ENCODE measurements at places on chromosomes 6 and 20.

GRCh38 chr6:4962905-4963304 is 40.9 kb downstream of the RPP40 start:
- DNase-seq = no peak

- no peak for DNase-seq
These were observed 153.0 kb downstream of the BCAS1 start for GRCh38 chr20:53917145-53918019.

DNA sequence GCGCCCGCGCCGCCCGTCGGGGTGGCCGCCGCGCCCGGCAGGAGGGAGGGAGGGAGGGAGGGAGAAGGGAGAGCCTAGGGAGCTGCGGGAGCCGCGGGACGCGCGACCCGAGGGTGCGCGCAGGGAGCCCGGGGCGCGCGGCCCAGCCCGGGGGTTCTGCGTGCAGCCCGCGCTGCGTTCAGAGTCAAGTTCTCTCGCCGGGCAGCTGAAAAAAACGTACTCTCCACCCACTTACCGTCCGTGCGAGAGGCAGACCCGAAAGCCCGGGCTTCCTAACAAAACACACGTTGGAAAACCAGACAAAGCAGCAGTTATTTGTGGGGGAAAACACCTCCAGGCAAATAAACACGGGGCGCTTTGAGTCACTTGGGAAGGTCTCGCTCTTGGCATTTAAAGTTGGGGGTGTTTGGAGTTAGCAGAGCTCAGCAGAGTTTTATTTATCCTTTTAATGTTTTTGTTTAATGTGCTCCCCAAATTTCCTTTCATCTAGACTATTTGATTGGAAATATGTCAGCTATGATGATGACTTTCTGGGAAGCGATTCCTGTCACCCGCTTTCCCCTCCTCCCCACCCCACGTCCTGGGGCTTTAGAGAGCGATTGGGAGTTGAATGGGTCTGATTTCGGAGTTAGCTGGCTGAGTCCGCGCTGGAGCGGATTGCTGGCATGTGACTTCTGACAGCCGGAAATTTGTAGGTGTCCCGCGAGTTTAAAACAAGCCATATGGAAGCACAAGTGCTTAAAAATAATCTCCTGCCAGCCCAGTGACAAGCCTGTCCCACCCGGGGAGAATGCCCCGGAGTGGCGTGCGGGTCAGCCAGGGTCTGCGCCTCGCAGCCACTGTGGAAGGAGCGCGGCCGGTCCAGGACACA is 1.1 kb downstream of the ESR1 start:
- no peak for DNase-seq

DNA sequence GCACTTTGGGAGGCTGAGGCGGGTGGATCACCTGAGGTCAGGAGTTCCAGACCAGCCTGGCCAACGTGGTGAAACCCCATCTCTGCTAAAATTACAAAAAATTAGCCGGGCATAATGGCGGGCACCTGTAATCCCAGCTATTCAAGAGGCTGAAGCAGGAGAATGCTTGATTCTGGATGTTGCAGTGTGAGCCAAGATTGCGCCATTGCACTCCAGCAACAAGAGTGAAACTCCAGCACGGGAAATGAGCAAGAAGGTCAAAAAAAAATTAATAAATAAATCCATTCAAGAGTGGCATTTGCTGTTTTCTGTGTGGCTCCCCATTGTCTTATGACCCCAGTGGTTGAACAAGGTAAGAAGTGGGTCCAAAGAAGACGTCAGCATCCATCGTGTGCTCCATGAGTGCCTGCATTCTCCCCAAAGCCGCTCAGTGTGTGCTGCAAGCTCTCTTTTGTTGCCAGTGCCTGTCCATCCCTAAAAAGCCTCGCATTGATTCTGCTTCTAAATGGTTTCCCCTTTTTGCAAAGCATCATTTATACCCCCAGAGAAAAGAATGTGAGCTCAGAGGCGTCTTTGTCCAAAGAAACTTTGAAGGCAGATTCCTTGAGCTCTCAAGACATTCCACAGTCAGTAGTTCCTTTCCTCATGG is 38.8 kb upstream of the MAP3K4 start:
- no peak for DNase-seq

DNA sequence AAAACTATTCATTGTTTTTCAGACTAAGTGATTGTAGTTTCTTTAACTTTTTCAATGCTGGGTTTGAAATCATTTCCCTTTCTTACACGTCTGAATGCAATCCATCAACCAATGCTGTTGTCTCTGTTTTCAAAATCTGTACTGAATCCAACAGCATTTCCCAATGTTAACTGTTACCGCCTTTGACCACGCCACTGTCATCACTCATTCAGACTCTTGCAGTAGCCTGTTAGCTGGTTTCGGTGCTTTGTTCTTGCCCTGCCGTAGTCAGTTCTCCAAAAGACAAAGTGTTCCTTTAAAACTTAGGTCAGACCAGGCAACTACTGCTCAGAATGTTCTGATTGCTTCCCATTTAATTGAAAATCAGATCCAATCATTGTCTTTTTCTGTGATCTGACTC is 131.3 kb downstream of the PLCB4 start:
- DNase-seq = no peak

DNA sequence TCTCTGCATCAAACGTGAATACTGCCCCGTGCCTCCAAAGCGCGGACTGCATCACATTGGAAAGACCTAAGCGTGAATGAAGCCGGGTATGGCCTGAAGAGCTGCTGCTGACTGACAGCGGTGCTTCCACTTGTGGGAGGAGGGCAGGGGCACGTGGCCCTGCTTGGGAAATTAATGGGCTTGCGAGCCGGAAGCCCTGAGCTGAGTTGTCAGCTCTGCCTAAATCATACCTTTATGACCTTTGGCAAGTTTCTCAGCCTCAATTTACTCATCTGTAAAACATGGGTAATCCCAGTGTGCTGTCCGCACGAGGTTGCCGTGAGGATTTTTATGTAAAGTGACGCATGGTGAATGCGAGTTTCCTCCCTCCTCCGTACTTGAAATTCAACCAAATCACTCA is 67.0 kb upstream of the FOXQ1 start:
- no peak for DNase-seq

DNA sequence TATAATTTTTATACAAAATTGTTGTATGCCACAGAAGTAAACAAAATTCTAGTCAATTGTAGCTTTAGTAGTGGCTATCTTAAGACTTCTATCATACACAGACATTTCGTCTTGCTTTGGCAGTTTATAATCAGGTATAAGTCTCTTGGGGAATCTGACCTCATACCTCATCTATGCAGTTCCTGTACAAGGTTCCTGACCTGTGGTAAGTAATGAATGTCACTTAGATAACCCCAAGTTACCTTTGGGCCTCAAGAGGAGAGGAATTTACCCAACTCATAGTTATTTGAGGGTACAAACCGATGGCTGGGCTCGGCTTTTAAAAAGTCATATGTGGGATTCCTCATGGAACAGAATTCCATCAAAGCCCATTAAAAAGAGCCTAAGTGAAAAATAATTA is 58.8 kb upstream of the UNC93A start:
- no peak for DNase-seq

GRCh38 chr6:134372603-134373281 is 54.8 kb upstream of the SGK1 start:
- no peak for DNase-seq

Measured in NCI-H526 treated with DMSO at 0.1 percent for 48 hours (cell line).